Small intestine (tissue), 16 donors: ENCODE measurements at places on chromosomes 4 and X.

GRCh38 chrX:9483376-9483775, 18.5 kb downstream of the TBL1X start:
- no peak overlapping the region for H3K4me3 ChIP-seq
- H3K27ac ChIP-seq, result no peak overlapping the region
- no peaks in the 10 kb centered on the region for H3K27me3 ChIP-seq
- no peaks in the 10 kb centered on the region for H3K36me3 ChIP-seq
- DNase-seq, result no peak

DNA sequence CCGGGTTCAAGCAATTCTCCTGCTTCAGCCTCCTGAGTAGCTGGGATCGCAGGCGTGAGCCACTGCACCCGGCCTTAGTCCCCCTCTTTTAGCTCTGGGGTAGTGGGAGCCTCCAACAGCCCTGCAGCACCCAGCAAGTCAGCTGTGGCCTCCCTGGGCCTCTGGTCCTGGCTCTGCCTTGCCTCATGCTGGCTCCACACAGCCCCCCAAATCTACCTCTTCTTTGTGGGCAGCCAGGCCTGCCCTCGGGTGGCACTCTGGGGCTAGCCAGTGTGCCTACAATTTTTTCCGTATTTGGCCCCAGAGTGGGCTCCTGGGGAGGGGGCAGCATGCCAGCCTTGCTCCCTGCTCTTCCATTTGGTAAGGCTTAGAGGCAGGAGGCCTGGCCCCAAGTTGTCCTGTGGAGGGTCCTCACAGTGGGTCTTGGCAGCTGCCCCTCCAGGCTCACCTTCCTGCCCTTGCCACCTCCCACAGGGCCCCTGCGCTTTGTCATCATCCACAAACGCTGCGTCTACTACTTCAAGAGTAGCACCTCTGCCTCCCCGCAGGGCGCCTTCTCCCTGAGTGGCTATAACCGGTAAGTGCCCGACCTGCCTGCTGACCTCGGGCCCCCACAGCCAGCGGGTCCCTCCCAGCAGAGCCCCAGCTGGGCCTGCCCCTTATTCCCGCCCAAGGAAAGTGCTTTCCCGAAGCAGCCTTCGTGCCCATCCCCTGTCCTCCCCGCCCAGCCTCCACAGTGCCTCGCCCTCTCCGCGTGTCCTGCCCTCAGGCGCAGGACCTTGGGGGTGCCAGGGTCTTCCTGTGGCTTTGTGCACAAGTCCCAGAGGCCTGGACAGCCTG, 21.0 kb upstream of the ADD1 start:
- peaks cover 16% of the 10 kb centered on the region for H3K4me1 ChIP-seq
- H3K27me3 ChIP-seq, result no peaks in the 10 kb centered on the region
- no peak overlapping the region for H3K27ac ChIP-seq
- DNase-seq, result no peak
- peaks cover 78% of the 10 kb centered on the region for H3K36me3 ChIP-seq

- no peak overlapping the region for H3K4me3 ChIP-seq
- H3K27ac ChIP-seq, result no peak overlapping the region
- H3K4me1 ChIP-seq, result no peaks in the 10 kb centered on the region
- no peaks in the 10 kb centered on the region for H3K36me3 ChIP-seq
- DNase-seq, result no peak
These were observed 129.9 kb downstream of the CCNG2 start for GRCh38 chr4:77286906-77287305.

DNA sequence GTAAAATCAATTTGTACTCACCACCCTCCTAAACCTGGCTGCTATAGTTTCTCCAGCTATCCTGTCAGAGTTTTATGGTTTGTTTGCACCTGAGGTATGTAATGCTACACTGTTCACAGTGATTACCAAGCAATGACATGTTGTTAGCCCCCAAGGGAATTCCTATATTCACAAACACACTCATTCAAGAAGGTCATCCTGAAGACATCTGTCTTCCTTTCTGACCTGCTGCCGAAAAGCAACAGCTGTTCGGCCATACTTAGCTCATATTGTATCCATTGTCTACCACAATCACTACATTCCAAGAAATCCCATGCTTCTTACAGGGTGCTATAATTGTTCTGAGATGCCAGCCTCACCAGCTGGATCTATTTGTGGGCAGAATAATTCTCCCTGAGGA, 160.1 kb upstream of the GYPA start:
- H3K4me1 ChIP-seq, result no peaks in the 10 kb centered on the region
- DNase-seq, result no peak
- H3K36me3 ChIP-seq, result no peaks in the 10 kb centered on the region

DNA sequence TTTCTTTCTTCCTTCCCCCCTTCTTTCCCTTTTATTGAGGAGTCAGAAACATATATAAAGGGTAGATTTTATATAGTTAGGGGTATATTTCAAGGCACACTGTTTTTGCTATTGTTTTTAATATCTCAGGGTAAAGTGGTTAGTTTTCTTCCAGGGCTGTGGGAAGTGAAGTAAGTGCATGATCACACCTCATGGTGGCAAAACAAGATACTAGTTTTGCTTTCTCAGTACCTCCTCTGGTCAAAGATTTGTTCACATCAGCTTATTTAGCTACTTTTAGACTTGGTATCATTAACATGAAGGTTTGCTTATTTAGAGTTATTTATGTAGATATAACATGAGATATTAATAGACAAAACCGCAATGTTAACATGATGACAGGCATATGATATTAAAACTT, 21.8 kb downstream of the ADAM29 start:
- no peaks in the 10 kb centered on the region for H3K27me3 ChIP-seq
- H3K36me3 ChIP-seq, result no peaks in the 10 kb centered on the region
- H3K4me3 ChIP-seq, result no peak overlapping the region

GRCh38 chrX:129318375-129318774, 204.9 kb downstream of the SMARCA1 start:
- DNase-seq, result peak; percentile 14
- no peak overlapping the region for H3K4me3 ChIP-seq
- H3K27me3 ChIP-seq, result no peaks in the 10 kb centered on the region
- H3K4me1 ChIP-seq, result no peaks in the 10 kb centered on the region
- H3K27ac ChIP-seq, result no peak overlapping the region

DNA sequence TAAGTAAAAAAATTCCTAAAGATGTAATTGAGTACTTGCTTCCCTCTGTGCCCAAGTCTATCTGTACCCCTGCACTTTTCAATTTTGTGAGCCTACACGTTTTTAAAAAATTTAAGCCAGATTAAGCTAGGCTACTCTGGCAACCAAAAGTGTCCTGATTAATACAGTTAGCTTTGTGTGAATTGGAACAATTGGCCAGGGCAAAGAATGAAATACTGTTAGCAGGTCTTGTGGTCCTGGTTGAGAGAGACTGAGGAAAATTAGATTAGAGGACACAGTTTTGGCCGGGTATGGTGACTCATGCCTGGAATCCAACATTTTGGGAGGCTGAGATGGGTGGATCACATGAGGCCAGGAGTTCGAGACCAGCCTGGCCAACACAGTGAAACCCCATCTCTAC, 293.3 kb downstream of the RAPGEF2 start:
- no peaks in the 10 kb centered on the region for H3K4me1 ChIP-seq
- no peaks in the 10 kb centered on the region for H3K36me3 ChIP-seq
- DNase-seq, result no peak
- no peak overlapping the region for H3K4me3 ChIP-seq
- no peaks in the 10 kb centered on the region for H3K27me3 ChIP-seq

GRCh38 chr4:189060104-189060503, 880.6 kb upstream of the FRG1 start:
- H3K36me3 ChIP-seq, result no peaks in the 10 kb centered on the region
- no peaks in the 10 kb centered on the region for H3K27me3 ChIP-seq
- no peak overlapping the region for H3K27ac ChIP-seq
- no peaks in the 10 kb centered on the region for H3K4me1 ChIP-seq

DNA sequence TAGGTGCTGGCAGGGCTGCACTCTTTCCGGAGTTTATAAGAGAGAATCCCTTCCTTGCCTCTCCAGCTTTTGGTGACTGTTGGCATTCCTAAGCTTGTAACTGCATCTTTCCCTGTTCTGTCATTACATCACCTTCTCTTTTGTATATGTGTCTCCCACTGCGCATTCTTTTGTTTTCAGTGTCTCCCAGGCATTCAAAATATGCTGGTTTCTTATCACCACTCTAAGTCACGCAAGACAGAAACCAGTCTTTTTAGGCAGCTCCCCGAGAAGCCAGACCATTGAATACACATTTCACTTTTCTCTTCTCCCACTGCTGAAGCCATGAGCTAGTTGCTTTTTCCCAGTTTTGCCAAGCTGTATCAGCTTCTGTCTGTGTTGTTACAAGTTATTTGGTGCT, 71.0 kb downstream of the LAS1L start:
- H3K36me3 ChIP-seq, result no peaks in the 10 kb centered on the region
- no peaks in the 10 kb centered on the region for H3K27me3 ChIP-seq
- no peak overlapping the region for H3K27ac ChIP-seq
- H3K4me3 ChIP-seq, result no peak overlapping the region
- DNase-seq, result no peak

DNA sequence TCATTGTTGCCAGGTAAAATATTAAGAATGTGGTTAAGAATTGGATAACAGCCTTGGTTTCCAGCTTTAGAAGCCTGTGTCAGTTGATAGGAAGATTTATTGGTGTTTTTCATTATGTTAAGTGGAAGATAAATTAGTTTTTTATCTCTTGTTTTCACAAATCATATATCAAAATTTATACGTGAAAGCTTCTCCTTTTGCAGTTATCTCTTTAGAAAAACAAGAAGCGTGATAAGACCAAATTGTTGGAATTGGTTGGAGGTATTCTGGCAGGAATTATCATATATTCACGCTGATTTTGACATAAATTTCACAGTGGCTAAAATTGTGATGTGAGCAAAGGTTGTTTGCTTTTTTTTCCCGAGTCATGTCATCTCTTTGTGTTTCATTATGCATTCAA, 90.6 kb downstream of the FRMPD4 start:
- no peak for DNase-seq
- no peaks in the 10 kb centered on the region for H3K4me1 ChIP-seq
- H3K27me3 ChIP-seq, result no peaks in the 10 kb centered on the region

DNA sequence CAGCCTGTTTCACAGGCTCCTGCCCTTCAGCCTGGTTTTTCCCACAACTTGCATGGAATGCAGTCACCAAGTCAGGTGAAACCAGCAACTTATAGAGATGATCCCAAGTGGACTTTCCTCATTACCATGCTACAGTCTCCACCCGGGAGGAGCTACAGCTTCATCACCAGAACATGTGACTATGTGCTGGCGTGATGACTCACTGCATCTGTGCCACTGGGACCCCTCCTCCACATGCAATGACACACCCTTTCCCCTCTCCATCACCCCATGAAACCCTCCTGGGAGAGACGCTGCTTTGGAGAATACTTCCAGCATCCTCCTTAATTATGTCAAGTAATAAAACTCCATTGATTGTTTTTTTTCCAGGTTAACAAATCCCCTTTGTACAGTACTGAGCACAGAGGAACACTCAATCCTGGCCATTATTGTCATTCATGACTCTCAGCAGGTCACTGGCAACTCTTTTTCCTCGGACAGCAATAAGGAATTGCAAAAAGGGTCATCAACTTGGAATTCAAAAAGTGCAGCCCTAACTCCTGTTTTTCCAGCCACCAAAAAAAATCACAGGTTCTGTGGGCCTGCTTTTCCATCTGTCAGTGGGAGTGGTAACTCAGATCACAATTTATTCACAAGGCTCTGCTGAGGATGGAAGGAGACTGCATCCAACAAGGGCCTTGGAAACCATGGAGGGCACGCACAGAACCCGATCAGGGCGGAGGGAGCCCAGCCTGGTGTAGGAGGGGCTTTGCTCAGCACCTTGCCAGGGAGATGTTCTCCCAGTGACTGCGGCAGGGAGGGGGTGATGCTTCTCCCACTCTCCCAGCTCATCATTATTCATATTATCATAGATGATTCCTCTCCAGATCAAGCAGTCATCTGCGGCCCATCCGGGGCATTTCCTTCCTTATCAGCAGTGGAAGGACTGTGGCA, 17.4 kb downstream of the QDPR start:
- H3K27ac ChIP-seq, result no peak overlapping the region
- peaks cover 6% of the 10 kb centered on the region for H3K36me3 ChIP-seq
- H3K4me3 ChIP-seq, result no peak overlapping the region
- no peaks in the 10 kb centered on the region for H3K4me1 ChIP-seq

GRCh38 chr4:3718462-3718861, 47.7 kb upstream of the ADRA2C start:
- no peaks in the 10 kb centered on the region for H3K36me3 ChIP-seq
- no peak overlapping the region for H3K27ac ChIP-seq
- no peak for DNase-seq
- no peak overlapping the region for H3K4me3 ChIP-seq
- peaks cover 4% of the 10 kb centered on the region for H3K27me3 ChIP-seq
- H3K4me1 ChIP-seq, result no peaks in the 10 kb centered on the region

GRCh38 chr4:102129810-102130209, 215.5 kb downstream of the SLC39A8 start:
- H3K27ac ChIP-seq, result no peak overlapping the region
- no peaks in the 10 kb centered on the region for H3K36me3 ChIP-seq
- no peaks in the 10 kb centered on the region for H3K4me1 ChIP-seq
- H3K27me3 ChIP-seq, result no peaks in the 10 kb centered on the region

DNA sequence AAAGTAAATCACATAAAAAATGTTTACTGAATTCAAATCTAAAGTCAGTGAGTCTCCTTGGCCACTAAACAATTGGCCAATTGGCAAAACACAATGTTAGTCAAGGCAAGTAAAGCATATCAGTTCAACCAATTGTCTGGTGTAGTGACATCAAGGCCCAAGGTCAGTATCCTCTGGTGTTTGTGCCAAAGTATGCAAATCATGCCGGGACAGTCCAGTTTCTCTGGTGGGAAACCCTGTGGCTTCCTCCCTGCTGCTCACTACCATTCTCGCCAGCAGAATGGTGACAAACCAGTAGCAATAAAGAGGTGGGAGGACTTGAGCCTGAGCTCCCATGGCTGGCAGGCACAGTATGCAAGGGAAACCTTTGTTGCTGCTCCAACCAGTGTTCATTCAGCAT, 314.9 kb upstream of the FGF13 start:
- no peak for DNase-seq
- no peaks in the 10 kb centered on the region for H3K27me3 ChIP-seq
- no peak overlapping the region for H3K27ac ChIP-seq
- no peaks in the 10 kb centered on the region for H3K36me3 ChIP-seq

DNA sequence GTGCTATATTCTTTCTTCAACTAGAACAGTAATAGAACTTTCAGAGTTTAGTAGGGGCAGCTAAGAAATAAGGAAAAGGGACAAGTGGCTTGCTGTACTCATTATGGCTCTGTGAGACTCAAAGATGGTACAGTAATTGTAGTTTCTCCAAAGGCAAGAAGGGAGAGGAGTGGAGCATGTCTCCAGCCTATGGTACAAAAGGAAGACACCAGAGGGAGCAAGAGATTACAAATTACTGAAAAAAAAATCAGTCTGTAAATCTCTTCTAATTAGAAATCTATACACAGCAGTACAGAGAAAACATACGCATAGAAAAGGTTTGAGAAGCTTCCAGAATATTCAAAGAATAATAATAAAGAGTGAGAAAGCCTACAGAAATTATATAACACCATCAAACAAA, 61.4 kb downstream of the KLHL4 start:
- no peak overlapping the region for H3K4me3 ChIP-seq
- H3K36me3 ChIP-seq, result no peaks in the 10 kb centered on the region
- H3K27me3 ChIP-seq, result no peaks in the 10 kb centered on the region
- H3K4me1 ChIP-seq, result no peaks in the 10 kb centered on the region
- DNase-seq, result no peak

- H3K27ac ChIP-seq, result no peak overlapping the region
- H3K4me1 ChIP-seq, result no peaks in the 10 kb centered on the region
- no peak overlapping the region for H3K4me3 ChIP-seq
- no peak for DNase-seq
- H3K36me3 ChIP-seq, result no peaks in the 10 kb centered on the region
These were observed 393.5 kb downstream of the MAPK10 start for GRCh38 chr4:85966373-85966772.
